ENCODE measurements at places on chromosomes 3 and 15.
A peak's percentile ranks its signal among the peaks of the same experiment; 100 is the strongest.

DNA sequence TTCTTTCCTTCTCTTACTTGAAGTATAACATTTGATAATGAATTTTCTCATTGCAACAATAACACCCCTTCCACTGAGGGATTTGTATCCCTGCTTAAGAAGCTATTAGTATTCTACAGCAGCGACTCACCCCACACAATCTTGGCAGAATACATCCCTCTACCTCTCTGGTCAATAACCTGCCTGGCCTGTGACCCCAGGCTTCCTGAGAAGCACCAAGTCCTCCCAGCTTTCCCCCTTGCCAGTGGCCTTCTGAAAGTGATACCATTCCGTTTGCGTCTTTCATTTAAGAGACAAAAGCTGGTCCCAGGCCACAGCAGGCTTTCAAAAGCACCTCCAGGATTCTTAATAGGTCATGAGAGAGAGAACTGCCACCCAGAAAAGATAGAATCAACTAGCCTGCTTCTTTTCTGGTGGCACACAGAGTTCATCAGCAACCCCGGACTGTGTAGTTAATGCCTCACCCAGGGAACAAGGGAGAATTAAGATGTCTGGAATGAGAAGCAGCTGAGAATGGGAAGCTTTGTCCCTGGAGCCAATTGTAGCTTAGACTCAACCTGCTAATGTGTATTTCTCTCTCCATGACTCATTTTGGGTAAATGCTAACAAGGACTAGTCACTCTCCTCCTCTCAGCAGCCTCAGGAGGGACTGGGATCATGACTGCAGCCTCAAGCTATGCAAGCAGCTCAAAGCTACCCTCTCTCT lies 101.0 kb upstream of the CPNE4 start:
- DNase-seq = no peak

DNA sequence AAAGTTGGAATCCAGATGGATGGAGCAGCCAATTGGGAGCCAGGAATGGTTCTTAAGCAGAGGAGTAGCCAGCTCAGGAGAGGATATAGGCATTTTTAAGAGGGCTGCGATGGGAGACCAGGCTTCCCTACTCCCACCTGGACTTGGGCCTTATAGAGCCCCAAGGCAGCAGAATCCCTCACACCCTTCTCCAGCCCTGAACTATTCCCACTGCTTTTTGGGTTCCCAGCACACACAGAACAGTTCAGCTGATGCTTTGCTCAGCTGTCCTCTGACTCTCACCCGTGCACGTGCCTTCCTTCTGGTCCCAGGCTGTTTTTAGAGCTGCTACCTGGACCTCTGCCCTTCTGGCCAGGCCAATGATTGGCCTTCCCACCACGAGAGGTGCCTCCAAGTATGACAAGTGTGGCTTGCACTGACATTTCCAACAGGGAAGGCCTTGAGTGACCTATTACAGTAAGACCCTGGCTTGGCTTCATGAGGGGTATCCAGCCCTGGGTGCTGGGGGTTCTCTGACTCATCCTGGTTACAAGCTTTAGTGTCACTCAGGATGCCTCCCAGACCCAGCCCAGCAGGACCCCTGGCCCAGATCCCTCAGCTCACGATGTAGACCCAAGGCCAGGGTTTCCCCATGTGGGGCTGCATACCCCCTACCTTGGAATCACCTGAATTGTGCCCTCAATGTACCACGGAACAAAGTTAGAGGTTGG lies 25.2 kb downstream of the NOX5 start:
- no peak for DNase-seq

DNA sequence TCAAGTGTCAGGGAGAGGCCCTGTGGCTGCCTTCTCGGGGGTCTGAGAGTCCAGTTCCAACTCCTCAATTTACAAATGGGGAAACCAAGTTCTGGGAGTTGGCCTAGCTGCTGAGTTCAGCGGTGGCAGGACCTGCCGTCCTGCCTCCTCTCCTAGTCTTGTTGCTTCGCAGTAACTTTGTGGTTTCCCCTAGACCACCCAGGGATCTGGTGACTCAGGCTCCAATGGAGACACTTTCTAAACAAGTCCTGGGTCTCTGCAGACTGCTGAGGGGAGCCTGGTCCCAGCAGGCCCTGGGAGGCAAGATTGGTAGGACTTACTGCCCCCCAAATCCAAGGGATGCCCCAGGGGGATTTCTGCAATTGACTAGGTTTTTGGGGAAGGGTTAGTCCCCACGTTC lies 83.6 kb downstream of the SMAD6 start:
- no peak for DNase-seq

DNA sequence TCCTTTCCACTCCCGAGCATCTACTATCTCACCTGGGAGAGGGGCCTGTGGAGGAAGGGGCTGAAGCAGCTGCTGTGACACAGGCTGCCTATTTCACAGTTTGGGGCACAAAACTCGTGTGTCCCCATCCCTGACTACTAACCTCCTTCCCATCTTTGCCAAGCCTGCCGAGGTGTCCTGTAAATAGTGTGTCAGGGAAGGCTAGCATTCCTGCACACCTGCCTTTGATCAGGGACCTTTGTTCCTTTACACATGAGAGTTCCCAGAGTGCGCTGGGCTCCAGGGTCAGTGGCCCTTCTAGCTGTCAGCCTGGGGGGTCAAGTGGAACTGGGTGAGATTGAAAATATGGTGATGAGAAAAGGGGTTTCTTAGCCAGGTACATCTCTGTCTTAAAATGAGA lies 13.0 kb upstream of the TF start:
- no peak for DNase-seq

DNA sequence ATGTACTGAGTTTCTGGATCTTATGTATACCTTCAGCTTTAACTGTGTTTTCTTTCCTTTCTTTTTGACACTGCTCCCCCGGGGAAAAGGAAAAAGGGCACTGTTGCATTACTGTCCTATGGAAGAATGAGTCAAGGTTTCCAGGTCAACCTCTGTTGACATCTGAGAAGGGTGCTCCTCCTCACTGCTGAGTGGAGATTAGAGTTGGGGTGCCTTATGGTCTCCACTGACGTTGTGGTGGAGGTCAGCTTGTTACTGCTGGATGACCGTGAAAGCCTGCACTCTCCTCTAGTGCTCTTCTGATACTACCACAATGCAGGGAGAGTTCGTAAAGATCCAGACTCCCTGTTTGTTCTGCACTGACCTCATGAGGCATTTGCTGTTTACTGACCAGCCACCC lies 252.1 kb upstream of the GRM7 start:
- DNase-seq = no peak

- no peak for DNase-seq
Measured at GRCh38 chr3:136120373-136121348, 75.5 kb downstream of the MSL2 start.

- no peak for DNase-seq
Measured at GRCh38 chr3:51830836-51831385, 30.5 kb upstream of the IQCF2 start.

GRCh38 chr15:52095597-52096262 lies 16.8 kb downstream of the BCL2L10 start:
- no peak for DNase-seq

DNA sequence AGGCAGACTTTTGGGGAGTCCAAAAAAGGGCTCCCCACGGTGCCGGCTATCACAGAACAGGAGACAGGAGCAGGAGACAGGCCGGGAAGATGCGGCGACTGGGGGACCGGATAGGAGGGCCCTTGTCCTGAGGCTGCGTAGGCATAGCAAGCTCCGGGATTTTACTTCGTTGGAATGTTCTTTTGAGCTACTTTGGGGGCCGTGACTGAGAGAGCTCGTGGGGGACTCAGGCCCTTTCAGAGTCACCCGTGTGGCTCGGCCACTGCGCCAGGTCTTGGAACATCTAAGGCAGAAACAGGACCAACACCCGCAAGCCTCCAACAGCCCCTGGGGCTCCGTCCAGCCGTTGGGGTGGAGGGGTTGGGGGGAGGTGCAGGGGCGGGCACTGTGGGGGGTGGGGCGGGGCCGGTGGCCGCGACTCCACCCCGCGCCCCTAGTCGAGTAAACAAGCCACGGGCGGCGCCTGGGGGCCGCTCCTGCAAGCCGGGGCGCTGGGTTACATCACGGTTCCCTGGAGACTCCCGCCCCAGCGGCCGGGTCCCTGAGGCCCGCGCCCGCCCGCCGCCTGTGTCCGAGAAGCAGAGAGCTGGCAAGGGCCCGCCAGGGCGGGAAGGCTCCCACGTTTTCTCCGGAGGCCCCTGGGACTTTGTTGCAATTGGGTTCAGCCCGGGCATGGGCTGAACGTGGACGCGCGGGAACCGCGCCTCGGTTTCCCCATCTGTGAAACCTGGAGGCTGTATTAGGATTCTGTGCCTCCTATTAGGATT lies 23.3 kb upstream of the C15orf39 start:
- DNase-seq = no peak

- DNase-seq = no peak
Measured at GRCh38 chr3:122103821-122104514, 48.8 kb downstream of the CD86 start.

GRCh38 chr3:196179380-196180308 lies 31.6 kb downstream of the ZDHHC19 start:
- peak; percentile 44 for DNase-seq

GRCh38 chr3:138082085-138082991 lies 33.1 kb downstream of the DZIP1L start:
- DNase-seq = no peak

- no peak for DNase-seq
Measured at GRCh38 chr15:47129033-47129432, 588.3 kb upstream of the SEMA6D start.

- DNase-seq = peak; percentile 61
Measured at GRCh38 chr15:74635228-74635627, 19.6 kb downstream of the CLK3 start.

DNA sequence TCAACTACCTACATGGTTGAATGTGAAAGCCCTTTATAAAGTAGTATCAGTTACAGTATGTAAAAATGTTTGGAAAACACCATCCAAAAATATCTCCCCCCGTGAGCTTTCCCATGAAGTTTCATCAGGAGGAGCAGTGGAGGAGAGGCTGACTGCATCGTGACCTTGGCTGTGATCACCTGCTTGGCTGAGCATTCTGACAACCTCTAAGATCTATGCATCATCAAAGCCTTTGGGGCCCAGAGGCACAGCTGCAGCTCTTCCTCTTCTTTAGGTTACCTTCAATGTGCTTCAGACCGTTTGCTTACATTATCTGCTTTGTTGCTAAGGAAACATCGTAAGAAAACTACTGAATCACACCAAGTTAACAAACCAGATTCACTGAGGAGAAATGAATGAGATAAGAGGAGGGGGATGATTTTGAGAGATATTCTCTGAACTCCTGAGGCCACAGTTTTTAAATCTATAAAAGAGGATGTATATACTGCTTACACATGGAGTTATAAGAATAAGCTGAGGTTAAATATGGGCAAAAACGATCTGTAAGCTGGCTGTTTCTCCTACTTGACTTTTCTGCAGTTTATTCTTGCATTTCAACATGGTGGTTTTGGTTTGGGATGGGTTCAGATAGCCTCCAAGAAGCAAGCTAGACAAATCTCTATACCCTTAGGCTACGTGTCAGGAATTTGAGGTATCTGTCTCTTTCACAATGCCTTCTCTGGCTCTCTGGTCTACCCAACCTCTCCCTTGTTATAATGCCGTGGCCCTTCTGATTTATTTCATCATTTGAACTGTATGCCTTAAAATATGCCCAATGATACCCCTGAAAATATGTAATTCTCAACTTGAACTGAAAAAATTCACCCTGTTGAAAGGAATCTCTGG lies 4.0 kb downstream of the GCSAM start:
- DNase-seq = peak; percentile 18

GRCh38 chr3:73592154-73593144 lies 32.3 kb downstream of the PDZRN3 start:
- DNase-seq = no peak

GRCh38 chr15:57676585-57676984 lies 29.9 kb upstream of the POLR2M start:
- no peak for DNase-seq

- DNase-seq = no peak
Measured at GRCh38 chr3:110526777-110527727, 544.6 kb upstream of the NECTIN3 start.

DNA sequence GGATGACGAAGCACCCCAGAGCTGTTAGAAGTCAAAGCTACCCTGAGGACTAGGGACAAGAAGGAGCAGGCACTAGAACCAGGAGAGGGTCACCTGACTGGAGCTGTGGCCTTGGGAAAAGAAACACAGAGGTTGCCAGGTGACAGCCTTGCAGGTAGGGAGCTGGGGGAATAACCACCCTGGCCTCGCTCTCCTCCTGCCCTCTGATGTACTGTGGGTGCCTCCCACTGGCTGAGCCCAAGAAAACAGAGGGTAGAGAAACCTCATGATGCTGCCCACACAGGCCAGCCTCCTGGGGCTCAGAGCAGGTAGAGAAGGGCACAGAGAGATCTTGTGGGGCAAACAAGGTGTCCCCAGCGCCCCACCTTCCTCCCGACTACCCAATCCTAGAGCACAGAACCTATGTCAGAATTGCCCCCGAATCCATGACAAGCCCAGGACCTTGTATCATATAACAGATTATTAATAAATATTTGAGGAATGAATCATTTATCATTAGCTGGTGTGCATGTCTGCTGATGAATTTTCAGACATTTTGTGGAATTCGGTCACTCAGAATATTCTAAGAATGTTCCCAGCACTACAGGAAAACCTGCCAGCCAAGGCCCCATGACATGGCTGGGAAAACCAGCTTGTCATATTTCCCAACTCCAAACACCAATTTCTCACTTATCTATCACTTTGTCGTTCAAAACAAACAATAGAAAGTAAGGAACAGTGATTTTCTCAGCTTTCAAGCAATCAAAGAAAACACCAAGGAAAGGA lies 59.8 kb upstream of the MEX3B start:
- DNase-seq = no peak

GRCh38 chr15:92907896-92908712 lies 8.0 kb downstream of the CHD2 start:
- DNase-seq = no peak

- DNase-seq = peak; percentile 67
Measured at GRCh38 chr15:40279437-40280141, 3.3 kb downstream of the ANKRD63 start.

- no peak for DNase-seq
Measured at GRCh38 chr3:128804811-128805155, 74.6 kb upstream of the ACAD9 start.

All from activated naive CD4-positive, alpha-beta T cell (primary cell).